Activated naive CD8-positive, alpha-beta T cell treated with anti-CD3 and anti-CD28 coated beads for 36 hours (primary cell): ENCODE measurements at places on chromosomes 11 and 22.

DNA sequence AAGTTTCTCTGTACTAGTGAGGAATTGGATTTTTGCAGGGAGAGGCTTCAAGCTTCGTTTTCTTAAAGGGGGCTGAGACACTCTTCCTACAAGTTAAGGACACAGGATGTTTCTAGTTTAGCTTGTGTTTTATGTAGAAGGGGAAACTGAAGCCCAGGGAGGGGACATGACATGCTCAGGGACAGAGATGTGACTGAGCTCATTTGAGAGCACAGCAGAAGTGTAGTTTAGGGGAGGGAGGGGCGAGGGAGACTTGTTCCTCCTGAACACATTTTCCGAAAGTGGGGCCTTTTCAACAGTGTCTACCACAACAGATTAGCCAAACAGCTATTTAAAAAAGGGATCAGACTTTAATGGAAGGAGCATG is 148.1 kb downstream of the FBXO7 start:
- no peak for DNase-seq

GRCh38 chr22:31728857-31729256 is 21.1 kb downstream of the PRR14L start:
- DNase-seq, result no peak

- DNase-seq, result no peak
Measured at GRCh38 chr11:85712953-85713352, 27.0 kb upstream of the CCDC89 start.

DNA sequence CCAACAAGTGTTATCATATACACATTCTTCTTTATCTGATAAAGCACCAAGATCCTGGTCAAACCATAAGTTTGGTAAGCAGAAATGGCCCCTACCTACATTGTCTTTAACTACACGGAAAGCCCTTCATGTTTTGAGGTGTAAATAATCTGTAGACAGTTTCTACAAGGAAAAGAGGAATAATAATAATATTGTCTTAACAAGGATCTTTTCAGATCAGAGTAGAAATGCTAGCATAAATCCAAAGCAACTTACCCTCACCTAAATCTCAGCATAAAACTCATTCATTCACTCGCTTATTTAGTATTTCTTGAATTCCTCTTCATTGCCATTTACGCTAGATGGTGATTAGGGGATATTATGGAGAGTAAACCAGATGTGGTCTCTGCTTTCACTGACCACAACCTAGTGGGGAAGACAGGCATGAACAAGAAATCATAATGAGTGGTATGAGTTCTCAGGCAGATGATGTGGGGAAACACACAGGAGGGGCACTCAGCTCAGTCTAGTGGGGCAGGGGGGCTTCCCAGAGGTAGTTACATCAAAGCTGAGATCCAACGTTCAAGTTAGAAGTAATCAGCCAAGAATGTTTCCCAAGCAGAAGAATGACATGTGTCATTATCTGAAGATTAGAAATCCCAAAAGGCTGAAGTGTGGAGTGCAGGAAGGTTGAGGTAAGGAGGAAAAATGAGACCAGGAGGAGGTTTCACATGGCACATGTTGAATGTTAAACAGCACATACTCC is 65.4 kb upstream of the ZC3H12C start:
- DNase-seq, result no peak

- DNase-seq, result no peak
Measured at GRCh38 chr11:22331771-22332170, 6.4 kb upstream of the SLC17A6 start.

DNA sequence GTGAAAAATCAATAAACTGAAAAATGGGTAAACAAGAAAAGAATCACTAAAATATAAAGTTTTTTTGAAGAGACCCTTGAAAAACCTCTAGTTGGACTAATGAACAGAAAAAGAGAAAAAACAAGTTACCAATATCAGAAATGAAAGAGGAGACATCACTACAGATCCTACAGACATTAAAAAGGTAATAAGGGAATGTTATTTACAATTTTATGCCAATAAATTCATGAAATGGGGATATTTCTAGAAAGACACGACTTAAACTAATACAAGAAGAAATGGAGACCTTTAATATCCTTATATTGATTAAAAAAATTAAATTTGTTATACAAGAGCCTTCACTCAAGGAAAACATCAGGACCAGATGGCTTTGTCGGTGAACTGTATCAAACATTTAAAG is 109.4 kb downstream of the TBC1D22A start:
- no peak for DNase-seq

GRCh38 chr11:69908511-69909220 is 89.5 kb upstream of the FGF3 start:
- no peak for DNase-seq

GRCh38 chr11:133269267-133269666 is 263.0 kb downstream of the OPCML start:
- no peak for DNase-seq

DNA sequence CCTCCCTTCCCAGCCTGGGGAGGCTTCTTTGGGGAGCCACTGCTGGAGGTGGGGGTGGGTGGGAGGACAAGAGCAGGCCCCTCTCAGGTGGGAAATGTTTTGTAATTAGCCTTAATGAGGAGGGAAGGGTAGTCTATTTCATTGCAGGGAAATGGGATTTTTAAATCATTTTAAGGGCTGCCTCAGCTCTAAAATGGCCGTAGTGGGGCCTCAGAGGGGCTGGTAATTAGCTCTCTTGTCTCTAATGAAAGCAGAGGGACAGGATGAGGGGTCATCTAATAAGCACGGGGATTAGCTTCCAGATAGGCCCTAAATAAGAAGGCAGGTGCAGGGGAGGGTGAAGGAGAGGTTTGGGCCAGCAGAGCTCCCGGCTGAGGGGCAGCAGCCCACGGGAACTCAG is 46.5 kb downstream of the LMO1 start:
- DNase-seq, result no peak

DNA sequence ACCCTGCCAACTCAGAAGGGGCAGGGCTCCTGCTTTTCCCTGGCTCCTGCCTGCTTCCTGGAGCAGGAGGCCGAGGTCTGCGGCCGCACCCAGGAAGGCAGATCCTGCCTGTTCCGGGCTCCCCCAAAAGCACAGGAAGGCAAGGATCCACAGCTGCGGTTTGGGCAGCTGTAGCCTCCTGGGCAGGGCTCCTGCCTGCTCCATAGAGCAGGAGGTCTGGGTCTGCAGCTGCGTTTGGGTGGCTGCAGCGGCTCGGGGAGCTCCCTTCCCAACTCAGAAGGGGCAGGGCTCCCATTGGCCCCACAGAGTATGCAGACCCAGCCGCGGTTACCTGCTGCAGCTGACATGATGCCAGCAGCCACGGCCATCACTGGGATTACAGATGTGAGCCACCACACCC is 5.5 kb downstream of the UPK2 start:
- no peak for DNase-seq

DNA sequence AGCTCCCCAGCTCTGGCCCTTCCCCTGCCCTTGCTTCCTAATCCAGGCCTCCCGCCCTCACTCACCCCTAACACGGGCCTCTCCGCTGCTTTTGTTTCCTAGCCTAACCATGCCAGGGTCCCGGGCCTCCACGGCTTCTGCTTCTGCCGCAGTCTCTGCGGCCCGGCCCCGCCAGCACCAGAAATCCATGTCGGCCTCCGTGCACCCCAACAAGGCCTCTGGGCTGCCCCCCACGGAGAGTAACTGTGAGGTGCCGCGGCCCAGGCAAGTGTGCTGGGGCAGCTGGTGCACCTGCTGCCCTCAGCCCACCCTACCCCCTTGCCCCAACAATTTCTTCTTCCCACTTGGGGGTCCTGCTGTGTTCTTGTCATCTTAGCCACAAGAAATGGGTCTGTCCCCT is 13.1 kb downstream of the RCOR2 start:
- DNase-seq, result no peak

- DNase-seq, result no peak
Measured at GRCh38 chr22:23565305-23565914, 14.7 kb downstream of the IGLL1 start.

DNA sequence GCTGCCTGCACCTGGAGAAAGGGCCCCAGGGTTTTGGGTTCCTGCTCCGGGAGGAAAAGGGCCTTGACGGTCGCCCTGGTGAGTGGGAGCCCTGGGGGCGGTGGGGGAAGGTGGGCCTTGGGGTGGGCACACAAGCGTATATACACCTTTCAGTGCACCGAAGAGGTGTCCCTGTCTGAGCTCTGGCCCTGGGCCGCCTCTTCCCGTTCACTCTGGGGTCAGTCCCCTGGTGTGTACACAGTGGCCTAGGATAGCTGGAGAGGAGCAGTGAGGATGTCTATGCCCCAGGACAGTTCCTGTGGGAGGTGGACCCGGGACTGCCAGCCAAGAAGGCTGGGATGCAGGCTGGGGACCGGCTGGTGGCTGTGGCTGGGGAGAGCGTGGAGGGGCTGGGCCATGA is 2.8 kb downstream of the NHERF4 start:
- DNase-seq, result no peak
